Stimulated activated CD4-positive, alpha-beta T cell treated with anti-CD3 and anti-CD28 coated beads, Interleukin-4, amount 100 ng/mL, for 4 hours (primary cell): ENCODE measurements at places on chromosomes 1 and 21.
A peak's percentile ranks its signal among the peaks of the same experiment; 100 is the strongest.

DNA sequence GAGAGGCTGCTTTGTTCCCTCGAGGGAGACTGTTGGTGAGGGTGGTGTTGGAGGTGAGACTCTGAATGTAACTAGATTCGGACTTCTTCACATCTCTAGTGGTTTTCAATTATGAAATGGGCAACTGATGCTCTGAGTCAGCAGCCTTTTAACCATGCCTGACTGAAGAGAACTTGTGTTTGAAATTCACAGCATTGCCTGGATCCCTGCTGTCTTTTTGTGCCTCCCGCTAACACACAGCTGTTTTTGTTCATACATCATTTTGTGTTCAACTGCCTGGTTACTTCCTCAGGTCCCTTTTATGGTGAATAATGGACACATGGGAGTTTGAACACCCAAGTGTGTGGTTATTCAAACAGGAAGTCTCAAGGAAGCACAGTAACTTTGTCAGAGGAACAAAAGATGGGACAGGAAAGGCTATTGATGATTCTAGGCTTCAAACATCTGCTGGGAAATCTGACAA is 16.8 kb downstream of the LAMC1 start:
- no peak for DNase-seq

DNA sequence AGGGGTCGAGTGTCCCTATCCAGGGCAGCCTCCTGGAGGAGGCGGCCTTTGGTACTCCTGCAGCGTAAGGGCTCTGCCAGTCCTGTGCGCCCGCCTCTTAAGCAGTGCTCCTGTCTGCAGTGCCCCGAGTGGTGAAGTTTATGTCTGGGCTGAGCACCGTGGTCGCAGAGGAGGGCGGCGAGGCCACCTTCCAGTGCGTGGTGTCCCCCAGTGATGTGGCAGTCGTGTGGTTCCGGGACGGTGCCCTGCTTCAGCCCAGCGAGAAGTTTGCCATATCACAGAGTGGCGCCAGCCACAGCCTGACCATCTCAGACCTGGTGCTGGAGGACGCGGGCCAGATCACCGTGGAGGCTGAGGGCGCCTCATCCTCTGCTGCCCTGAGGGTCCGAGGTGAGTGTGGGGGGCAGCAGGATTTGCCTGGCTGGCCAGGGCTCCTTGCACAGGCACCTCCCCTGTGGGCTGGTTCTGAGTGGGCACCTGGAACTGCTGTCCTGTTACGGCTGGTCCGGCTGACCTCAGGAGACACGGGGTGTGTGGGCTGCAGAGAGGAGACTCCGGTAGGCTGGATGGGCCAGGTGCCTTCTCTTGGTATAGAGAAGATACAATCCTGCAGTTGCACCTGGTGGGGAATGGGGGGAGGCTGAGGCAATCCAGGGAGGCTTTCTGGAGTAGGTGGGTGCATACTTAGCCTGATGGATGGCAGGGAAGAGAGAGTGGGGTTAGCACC is 66.8 kb downstream of the OBSCN start:
- DNase-seq, result no peak

DNA sequence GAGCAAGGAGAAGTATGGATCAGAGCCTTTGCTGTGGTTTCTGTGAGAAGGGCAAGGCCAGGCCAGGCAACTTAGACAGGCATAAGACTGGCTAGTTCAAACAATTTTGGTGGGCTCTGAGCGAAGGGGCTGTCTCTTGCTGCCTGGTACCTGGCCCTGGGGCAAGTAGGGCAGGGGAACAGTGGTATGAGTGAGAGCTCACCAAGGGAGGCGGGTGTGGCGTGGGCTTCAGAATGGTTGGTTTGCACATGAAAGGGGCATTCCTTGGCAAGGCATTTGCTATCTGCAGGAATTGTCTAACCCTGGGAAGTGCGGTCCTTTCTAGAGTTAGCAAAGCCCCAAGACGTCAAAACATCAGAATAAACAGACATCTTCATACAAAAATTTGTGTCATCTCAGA is 210.5 kb downstream of the CAMTA1 start:
- DNase-seq, result no peak

- DNase-seq, result no peak
Observed at GRCh38 chr1:103170609-103171008, 62.3 kb upstream of the COL11A1 start.

GRCh38 chr1:235893840-235894239 is 27.1 kb upstream of the LYST start:
- DNase-seq, result no peak

DNA sequence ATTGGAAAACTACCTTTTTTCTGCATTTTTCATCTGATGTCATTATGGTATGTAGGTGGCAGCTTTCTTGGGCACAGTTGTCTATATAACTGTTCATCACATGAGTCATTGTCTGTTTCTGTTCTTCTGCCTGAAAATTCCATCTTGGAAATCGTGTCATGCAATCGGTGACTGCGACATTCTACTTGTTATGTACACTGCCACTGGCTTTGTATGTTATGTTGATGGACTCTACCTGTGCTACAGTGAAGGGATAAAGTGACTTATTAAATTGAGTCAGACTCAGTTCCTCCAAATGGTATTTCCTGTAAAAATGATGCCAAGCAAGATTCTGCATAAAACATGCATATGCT is 8.6 kb downstream of the SMAP2 start:
- no peak for DNase-seq

- no peak for DNase-seq
Observed at GRCh38 chr1:236845830-236846229, 50.7 kb downstream of the MTR start.

DNA sequence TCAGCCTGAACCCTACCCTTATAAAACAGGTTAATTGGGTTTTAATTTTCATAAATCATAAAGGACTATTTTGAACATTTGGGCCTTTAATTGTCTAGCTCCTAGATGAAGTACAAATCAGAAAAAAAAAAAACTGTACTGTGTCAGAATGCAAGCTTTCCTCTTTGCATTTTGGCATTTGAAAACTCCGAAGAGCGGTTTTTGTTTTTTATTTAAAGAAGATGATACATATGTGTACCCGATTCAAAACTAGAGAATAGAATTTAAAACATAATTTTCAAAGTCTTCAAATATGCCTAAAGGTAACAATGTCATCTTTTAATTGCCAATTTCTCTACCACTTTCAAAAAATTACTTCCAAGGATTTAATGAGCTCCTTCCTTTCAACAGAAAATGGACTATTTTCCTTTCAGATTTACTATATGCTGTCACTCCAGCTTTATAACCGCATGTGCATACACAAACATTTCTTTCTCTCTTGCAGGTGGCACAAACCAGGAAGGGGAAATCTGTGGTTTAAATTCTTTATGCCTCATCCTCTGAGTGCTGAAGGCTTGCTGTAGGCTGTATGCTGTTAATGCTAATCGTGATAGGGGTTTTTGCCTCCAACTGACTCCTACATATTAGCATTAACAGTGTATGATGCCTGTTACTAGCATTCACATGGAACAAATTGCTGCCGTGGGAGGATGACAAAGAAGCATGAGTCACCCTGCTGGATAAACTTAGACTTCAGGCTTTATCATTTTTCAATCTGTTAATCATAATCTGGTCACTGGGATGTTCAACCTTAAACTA is 33.7 kb downstream of the MRPL39 start:
- DNase-seq, result peak; percentile 85

GRCh38 chr1:156076609-156077429 is 5.4 kb downstream of the MEX3A start:
- DNase-seq, result no peak

- peak; percentile 27 for DNase-seq
Observed at GRCh38 chr1:27342391-27342777, 562 bp downstream of the SYTL1 start.

DNA sequence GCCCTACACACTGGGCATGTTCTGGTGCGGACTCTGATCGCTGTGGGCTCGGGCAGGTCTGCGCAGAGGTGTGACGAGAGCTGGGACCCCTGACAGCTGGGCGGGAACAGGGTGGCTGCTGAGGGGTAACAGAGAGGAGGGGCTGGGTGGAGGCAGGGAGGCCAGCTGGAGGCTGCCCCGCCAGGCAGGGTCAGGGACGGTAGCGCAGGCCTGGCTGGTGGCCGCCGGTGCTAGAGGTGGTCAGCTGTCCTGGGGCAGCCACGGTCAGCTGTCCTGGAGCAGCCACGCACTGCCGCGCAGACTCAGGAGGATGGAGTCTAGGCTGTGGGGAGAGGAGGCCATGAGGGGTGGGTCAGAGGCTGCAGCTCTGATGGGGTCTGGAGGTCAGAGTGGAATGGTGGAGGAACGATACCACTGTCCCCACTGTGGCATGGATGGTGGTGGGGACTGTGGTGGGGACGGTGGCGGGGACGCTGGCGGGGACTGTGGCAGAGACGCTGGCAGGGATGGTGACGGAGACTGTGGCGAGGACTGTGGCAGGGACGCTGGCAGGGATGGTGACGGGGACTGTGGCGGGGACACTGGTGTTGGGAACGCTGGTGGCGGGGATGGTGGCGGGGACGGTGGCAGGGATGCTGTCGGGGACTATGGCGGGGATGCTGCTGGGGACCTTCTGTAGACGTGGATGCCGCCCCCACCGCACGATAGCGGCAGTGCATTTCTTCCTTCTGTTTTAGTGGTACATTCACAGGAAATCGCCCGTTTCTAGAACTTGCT is 21.3 kb upstream of the LRRC3 start:
- DNase-seq, result no peak

DNA sequence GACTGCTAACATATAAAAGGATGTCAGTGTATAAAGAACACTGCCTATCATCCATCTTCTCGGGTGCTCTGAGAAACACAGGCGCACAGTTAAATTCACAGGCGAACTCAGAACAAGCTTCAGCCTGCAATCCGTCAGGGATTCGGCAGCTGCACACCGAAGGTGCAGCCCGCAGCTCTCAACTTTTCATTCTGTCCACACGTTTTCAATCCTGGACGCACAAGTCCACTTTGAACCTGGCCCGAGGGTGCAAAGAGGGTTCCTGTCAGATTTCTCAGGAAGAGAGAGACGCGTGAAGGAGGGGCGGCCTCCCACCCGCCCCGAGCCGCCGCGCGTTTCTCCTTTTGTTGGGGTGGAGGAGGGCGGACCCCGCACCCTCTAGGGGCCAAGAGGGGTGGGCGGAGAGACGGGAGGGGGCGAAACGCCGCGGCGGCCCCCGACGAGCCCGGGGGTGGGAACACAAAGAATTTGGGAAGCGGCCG is 724 bp downstream of the DOCK7 start:
- peak; percentile 14 for DNase-seq

DNA sequence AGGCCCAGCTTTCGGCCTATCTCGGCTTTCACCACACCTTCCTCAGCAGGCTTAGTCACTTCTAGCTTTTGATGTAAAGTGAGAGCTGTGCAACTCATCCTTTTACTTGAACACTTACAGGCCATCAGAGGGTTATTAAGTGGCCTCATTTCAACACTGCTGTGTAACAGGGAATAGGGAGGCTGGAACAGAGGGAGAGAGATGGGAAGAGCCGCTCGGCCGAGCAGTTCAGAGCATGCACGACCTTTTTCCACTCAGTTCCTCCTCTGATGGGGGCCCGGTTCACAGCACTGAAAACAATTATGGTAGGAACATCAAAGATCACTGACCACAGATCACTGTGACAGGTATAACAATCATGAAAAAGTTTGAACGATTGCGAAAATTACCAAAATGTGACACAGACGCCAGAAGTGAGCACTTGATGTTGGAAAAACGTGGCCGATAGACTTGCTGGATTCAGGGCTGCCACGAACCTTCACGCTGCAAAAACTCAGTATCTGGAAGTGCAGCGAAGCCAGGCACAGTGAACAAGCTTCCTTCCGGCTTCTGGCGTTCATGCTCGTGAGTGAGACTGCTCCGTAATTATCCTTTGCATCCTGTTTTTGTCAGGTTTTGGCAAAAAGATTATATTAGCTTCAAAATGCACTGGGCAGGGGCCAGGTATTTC is 28.6 kb downstream of the AGPAT3 start:
- no peak for DNase-seq

GRCh38 chr21:31576428-31576827 is 83.1 kb upstream of the SOD1 start:
- no peak for DNase-seq
